RKO (cell line): ENCODE measurements at places on chromosomes 4 and X.

DNA sequence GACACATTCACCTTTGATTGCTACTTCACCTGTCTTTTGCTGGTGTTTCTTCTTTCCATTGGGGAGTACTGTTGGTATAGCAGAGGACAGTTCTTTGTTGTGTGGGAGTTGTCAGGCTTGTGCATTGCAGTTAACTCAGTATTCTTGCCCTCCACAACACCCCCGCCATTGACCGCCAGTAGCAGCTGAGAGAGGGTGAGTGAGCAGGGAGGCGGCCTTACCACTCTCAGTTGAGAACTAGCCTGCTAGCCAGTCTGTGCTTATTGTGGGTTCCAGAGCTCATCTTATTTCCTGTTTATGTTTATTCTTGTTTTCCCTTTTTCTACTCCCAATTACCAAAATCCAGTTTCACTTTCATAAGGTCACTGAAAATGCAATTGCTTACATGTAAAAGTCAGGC lies 52.2 kb downstream of the STIM2 start:
- no peak for DNase-seq

GRCh38 chr4:7466904-7467303 lies 32.2 kb upstream of the PSAPL1 start:
- no peak for DNase-seq

GRCh38 chr4:52788806-52789205 lies 37.6 kb upstream of the ERVMER34-1 start:
- no peak for DNase-seq

- DNase-seq, result no peak
Observed at GRCh38 chr4:57154191-57154590, 44.0 kb upstream of the IGFBP7 start.

DNA sequence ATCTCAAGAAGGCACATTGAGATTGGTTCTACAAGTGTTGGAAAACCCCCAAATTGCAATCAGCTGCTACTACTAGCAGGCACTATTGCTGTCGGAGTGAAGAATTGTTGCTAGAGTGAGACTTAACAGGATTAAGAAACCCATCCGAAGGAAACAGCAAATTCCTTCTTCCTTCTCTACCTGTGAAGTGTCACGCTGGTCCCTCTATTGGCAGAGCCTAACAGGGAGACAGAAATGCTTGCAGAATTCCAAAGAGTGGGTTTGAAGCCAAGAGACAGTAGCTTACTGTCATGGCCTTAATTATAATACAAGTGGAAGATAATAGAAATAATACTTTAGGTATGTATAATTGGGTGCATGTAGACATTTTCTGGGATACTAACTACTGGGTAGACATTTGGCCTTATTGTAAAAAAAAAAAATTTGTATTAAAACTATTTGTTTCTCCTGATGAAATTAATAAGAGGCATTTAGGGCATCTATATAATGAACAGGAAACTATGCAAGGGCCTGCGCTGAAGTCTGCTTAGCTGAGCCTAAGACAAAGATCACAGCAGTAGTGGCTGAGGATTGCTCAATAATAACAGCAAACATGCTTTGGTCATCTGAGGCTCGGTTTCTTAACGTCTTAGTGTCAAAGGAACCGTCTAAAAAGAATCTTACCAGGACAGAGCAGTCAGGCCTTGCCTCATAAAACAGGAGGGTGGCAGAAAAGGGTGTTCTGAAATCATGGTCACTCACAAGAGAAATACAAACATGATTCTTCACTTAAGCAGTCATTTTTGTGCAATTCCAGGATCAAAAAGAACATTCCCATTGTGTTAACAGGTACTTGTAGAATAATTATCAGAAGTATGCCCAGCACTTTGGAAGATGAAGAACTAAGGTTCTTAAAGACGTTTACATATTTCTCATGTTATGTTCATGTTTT lies 40.8 kb downstream of the FAM241A start:
- no peak for DNase-seq

- DNase-seq, result no peak
Observed at GRCh38 chrX:146264763-146265375, 447.2 kb downstream of the SLITRK2 start.

DNA sequence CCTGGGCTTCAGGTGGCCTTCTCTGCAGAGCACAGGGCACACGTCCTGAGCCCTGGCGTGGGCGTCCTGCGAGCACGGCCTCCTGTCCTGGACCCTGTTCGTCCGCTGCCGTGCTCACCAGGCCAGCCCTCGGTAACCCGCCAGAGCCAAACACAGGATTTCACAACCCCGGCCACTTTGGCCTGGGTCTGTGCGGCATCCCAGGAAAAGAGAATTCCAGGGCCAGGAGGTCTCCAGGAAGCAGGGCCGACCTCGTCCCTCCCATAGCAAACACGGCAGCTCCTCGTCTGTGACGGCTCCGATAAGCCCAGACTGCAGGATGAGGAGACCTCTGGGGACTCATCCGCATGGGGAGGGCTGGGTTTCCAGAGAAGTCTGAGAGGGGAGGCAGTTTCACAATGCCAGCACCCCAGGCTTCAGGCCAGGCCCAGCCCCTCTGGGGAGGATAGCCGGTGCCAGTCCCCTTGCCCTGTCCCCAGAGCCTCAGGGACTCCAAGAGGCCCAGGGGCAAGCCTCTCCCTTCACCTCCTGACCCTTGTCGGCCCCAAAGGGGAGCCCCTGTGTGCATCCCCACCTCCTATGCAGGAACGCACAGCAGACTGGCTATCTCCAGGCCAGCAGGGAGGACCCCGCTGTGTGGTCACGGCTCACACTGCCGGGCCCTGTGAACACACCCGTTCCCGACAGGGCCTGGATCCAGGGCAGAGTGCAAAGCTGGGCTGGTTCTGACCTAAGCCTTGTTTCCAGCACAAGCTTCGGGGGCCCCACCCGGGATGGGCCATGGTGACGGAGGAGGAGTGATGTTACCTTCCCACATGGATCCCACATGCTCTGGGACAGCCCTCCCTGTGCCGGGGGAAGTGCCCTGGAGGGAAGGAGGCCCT lies 22.3 kb upstream of the HTRA3 start:
- DNase-seq, result no peak
